Activated T-helper 1 cell treated with anti-CD3 and anti-CD28 coated beads, Interleukin-2, amount 50 U/mL, for 16 hours (primary cell): ENCODE measurements at places on chromosomes 7 and 10.

DNA sequence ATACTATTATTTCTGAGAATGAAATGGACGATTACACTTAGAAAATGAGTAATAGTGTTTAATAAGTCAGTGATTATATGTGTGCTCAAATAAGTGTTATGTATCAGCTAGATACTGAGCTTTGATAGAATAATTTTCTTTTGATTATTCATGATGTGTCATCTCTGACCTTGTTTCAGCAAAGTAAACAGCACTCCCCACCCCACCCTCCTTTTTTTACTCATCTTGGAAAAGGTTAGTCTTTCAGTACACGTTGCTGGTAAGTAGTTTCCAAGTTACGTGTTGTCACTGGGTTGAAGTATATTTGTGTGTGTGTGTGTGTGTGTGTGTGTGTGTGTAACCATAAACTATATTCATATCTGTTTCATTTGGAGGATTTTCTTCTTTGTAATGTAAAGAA lies 84.1 kb downstream of the GNAI1 start:
- no peak for DNase-seq

DNA sequence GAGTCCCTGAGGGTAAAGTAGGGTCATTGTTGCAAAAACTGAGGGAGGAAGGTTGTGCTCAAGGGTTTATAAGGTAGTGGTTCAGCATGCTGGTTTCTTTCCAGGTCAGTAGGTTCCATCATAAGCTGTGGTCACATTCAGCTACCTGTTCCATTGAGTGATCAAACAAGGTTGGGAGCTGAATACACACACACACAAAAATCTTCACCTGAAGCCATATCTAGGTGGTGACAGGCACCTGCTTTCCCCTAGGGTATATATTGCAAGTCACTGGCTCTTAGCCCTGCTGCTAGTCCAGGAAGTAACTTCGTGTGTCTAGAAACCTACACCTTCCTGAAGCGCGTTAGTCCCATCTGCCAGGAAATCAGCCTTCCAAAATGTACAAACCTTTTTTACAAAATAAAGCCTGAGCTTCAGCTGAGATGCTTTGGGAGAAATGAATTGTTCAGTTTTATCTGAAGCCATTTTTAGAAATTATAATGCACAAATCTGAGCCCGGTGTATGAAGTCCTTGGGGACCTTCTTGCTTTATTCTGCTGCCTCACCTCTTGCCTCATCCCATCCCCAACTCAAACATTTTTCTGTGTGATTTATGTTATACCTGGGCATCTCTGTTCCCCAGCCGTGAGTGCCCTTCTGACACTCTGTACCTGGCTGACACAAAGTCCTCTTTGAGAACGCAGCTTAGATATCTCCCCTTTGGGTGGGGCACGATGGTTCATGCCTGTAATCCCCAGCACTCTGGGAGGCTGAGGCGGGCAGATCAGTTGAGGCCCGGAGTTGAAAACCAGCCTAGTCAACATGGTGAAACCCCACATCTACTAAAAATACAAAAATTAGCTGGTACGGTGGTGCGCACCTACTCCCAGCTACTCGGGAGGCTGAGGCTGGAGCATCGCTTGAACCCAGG lies 10.6 kb upstream of the LAMTOR4 start:
- DNase-seq, result no peak

DNA sequence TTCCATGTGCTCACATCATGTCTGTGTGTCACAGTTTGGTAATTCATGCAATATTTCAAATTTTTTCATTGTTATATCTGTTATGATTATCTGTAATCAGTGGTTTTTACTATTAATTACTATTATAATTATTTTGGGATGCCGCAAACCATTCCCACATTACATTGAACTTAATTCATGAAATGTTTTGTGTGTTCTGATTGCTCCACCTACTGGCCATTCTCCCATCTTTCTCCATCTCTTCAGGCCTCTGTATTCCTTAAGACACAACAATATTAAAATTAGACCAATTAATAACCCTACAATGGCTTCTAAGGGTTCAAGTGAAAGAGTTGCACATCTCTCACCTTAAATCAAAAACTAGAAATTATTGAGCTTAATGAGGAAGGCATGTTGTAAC lies 398.5 kb downstream of the PCDH15 start:
- no peak for DNase-seq

DNA sequence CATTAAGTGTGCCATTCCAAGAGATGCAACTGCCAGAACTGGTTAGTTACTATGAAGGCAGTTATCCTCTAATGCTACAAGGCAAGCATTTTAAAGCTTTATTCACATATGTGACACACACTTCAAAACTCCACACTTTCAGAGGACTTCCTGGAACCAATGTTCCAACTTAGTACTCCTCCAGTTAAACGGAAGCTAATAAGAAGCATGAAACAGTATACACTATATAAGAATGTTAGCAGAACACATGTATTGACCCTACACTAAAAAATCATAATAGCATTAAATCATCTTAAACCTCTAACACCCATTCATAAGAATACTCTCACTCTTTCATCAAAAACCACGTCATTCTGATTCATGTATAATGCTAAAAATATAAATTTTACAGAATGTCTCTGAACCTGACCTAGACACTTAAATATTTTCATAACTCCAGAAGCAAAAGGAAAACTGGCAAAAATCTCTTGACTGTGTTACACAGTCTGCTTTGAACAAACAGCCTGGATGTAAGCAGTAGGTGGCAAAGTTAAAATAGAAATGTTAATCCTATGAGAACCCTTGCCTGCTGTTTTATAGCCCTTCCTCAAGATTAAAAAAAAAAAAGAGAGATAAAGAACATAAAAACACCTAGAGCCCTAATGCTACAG lies 135.0 kb downstream of the SEMA3C start:
- no peak for DNase-seq

GRCh38 chr7:22452142-22452959 lies 47.6 kb downstream of the STEAP1B start:
- DNase-seq, result no peak

DNA sequence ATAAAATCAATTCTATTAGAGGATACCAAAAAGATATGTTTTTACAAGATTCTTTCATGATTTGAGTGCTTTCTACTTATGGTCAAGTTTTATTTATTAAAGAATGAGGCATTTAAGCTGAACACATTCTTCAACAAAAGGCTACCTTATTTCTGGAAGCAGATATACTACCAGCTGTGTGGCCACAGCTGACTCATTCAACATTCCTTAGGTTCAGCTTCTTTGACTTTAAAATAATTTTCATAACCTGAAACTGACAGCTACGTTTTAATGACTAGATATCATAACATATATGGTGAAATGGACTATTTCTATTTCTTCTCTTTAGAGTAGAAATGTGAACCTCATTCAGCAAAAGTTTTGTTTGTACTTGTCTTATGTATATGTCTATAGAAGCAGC lies 414.2 kb upstream of the SEMA3C start:
- DNase-seq, result no peak

- DNase-seq, result no peak
These were observed 71.3 kb upstream of the PDGFA start for GRCh38 chr7:590731-591551.

GRCh38 chr7:142581341-142581740 lies 167.9 kb upstream of the PRSS1 start:
- no peak for DNase-seq

GRCh38 chr7:2732959-2733584 lies 45.1 kb downstream of the AMZ1 start:
- DNase-seq, result no peak

DNA sequence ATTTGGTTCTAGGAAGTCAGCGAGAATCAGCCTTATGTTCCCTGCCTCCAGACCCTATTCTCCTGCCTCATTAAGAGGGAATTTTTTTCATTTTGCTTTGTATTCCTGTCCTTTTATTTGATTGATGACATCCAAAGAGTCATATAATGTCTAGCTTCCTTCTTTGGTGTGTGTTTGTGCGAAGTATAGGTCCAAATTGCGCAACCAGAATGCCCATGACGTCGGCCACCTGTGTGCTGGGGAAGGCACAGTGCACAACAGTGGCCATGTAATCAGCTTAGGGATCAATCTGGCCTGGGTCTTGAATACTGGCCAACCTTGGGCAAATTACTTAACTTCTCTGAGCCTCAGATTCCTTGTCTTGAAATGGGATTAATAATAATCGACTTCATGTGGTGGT lies 206.2 kb downstream of the VTI1A start:
- no peak for DNase-seq

GRCh38 chr7:128666200-128666599 lies 5.9 kb upstream of the GARIN1A start:
- DNase-seq, result no peak

- no peak for DNase-seq
These were observed 233.7 kb downstream of the ADK start for GRCh38 chr10:74384615-74385183.

- no peak for DNase-seq
These were observed 569.8 kb downstream of the CALN1 start for GRCh38 chr7:71842381-71842780.

DNA sequence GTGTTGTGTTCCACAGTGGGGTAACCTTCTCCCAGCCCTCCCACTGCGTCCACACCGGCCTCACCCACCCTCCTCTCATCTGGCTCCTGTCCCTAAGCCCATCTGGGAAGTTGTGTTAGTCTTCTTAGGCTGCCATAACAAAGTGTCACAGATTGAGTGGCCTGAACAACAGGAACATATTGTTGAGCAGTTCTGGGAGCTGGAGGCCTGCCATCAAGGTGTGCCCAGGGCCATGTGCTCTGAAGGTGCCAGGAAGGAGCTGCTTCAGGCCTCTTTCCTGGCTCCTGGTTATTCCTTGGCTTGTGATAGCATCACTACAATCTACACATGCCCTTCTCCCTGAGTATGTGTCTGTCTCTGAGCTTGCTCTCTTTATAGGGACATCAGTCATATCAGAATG lies 327.6 kb upstream of the COBL start:
- no peak for DNase-seq

DNA sequence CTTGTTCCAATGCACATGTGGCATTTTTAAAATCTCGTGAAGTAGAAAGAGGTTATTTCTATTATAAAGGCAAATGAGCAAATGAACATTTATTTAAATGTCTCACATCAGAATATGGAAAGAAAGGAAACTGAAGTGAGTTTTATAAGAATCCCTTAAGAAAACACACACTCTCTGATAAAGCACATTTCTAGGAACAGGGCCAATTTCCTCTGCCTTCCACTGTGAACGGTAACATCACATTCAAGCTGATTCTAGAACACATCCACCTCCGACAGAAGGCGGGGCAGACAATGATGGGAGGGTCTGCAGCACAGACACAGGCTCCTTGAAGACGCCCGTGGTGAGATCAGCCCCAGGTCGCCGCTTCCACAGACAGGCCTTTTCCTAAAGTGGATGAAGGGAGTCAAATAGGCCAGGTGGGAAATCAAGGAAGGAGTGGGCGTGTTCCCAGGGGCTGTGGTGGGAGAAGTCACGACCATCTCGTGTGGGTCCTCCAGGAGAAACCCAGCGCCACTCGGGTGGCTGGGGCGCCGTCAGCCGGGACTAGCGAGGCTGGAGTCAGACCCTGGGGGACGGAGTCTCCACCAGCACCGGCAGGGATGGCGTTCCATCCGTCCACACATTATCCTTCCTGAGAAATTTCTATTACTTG lies 31.1 kb downstream of the PITRM1 start:
- no peak for DNase-seq

DNA sequence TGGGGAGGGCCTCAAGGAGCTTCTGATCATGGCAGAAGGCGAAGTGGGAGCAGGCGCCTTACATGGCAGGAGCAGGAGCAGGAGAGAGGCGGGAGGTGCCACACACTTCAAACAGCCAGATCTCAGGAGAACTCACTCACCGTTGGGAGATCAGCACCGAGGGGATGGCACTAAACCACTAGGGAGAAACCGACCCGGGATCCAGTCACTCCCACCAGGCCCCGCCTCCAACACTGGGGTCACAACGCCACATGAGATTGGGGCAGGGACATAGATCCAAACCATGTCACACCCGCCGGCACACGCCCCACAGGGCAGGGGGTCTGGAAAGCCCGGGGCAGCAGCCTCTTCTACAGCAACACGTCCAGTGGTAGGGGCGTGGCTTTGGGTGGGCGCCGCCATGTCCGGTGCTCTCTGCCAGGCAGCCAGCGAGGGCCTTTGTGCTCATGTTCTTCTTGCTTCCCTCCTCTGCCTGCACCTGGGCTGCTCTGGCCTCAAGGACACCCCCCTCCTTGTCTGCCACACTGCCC lies 233.8 kb upstream of the SHH start:
- DNase-seq, result no peak

DNA sequence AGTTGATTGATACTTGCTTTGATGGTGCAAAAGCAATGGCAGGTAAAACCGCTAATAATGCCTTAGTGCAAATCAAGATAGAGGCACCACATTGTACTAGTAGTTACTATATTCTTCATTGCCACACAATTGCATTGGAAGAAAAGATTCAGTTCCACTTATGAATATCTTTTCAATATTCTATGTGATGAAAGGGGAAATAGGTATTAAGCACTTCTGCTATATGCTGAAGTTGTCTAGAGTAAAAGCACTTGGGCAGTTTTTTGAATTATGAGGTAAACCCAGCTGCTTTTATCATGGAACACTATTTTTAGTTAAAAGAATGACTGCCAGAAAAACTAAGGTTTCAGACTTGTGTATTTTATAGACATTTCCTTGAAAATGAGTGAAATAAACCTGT lies 15.5 kb downstream of the ENTPD7 start:
- no peak for DNase-seq

GRCh38 chr7:109295158-109295557 lies 725.5 kb downstream of the DNAJB9 start:
- no peak for DNase-seq

- peak; percentile 29 for DNase-seq
These were observed 62.3 kb upstream of the LBX1 start for GRCh38 chr10:101291331-101292193.

- no peak for DNase-seq
These were observed 260.4 kb downstream of the CDK14 start for GRCh38 chr7:90856351-90857070.

- DNase-seq, result no peak
These were observed 2.2 kb downstream of the GPRIN2 start for GRCh38 chr10:46554166-46554781.

GRCh38 chr7:129797214-129797789 lies 155.5 kb downstream of the UBE2H start:
- no peak for DNase-seq
